ENCODE measurements at places on chromosomes 7 and 10. TPM values are rescaled to one million over a fixed set of nuclear protein-coding genes. Genes with fewer than 3 reads are reported as not detected.

GRCh38 chr10:122426829-122427228 lies 27.6 kb upstream of the ARMS2 start:
- H3K27me3 ChIP-seq: no peaks in the 10 kb centered on the region
- no peak for DNase-seq
- no peaks in the 10 kb centered on the region for H3K4me1 ChIP-seq
- no peak overlapping the region for H3K27ac ChIP-seq

The MAPK8 gene
- total RNA-seq: 19.5 TPM

The UTF1 gene
- total RNA-seq: not detected

The TRIL gene
- 2.6 TPM for total RNA-seq

DNA sequence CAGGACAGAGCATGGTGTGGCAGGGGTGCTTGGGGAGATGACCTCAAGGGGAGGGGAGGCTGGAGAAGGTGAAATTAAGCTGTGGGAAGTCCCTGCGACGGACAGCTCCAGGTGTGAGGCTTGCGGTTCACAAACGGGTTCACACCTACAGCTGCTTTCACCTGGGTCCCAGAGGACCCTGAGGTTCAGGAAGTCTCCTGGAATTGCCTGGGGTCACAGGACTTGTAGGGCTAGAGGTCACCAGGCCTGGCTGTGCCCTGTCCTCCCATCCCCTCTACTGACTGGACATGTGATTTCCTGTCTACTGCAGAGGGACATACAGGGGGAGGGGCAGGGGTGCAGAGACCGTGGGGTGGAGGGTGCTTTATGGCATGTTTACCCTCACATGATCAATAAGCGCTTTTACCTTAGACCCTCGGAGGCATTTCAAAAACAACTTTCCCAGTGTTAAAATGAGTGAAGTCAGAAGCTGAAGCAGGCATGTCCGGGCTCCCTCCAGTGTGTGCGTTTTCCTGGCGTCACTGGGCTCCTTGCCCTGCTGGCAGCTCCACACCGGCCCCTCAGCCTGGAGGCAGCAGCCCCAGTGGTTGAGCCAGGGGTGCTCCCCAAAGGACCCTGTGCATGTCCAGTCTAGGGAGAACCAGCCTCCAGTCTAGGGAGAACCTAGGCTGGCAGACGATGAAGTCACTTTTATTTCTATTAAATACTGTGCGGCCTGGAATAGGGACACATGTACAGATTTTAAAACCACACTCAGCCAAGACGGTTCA lies 66.6 kb upstream of the IGFBP3 start:
- no peak overlapping the region for H3K4me3 ChIP-seq
- H3K27ac ChIP-seq: no peak overlapping the region
- no peak for DNase-seq
- H3K27me3 ChIP-seq: no peaks in the 10 kb centered on the region
- H3K4me1 ChIP-seq: peaks cover 12% of the 10 kb centered on the region
- H3K36me3 ChIP-seq: no peaks in the 10 kb centered on the region

The NPC1L1 gene
- total RNA-seq: 2.2 TPM

The GIMAP2 gene
- total RNA-seq: 18.0 TPM

The GDF2 gene
- not detected for total RNA-seq

GRCh38 chr10:20931156-20931795 lies 34.2 kb upstream of the NEBL start:
- H3K36me3 ChIP-seq: no peaks in the 10 kb centered on the region
- H3K4me3 ChIP-seq: no peak overlapping the region
- H3K4me1 ChIP-seq: no peaks in the 10 kb centered on the region
- H3K27me3 ChIP-seq: no peaks in the 10 kb centered on the region

DNA sequence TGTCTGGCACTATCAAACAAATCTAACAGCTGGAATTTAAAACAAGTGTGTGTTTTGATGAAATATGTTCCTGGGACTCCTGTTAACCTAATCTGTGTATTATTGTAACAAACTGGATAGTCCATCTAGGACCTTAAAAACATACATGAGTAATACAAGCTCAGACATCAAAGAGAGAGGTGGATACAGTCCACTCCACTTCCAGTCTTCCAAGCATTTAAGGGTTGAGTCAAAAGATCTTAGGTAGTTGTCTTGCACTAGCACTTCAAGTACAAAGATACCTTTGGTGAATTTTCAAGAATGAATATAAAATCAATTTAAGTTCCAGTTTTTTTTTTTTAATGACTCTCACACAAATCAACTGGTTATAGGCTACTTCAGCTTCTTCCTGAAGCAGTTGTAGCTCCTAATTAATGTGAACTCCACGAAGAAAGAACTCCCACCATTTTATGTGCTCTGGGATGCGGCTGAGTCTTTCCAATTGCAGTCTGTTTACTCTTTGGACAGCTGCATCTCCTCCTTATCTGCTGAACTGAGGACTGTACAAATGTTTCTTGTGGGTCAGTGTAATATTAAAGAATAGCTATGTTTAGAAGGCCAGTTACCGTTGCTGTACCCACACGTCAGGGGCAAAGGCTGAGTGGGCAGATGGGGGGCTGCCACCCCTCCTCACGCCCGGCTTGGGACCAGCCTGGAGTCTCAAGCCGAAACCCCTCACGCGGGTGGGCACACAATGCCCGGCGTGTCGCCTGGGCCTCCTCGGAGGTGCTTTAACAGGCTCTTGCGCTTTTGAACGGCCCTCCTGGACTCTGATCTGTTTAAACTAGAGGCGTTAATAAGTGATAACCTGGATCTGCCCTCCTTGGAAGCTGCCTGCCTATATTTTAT lies 2.9 kb upstream of the IGF2BP3 start:
- no peaks in the 10 kb centered on the region for H3K36me3 ChIP-seq
- H3K27me3 ChIP-seq: peaks cover 73% of the 10 kb centered on the region
- H3K27ac ChIP-seq: no peak overlapping the region
- peaks cover 32% of the 10 kb centered on the region for H3K4me1 ChIP-seq
- no peak overlapping the region for H3K4me3 ChIP-seq
- DNase-seq: no peak

The FAM131B gene
- total RNA-seq: 2.3 TPM

- H3K4me3 ChIP-seq: no peak overlapping the region
- no peak for DNase-seq
- no peaks in the 10 kb centered on the region for H3K27me3 ChIP-seq
- no peaks in the 10 kb centered on the region for H3K36me3 ChIP-seq
Measured at GRCh38 chr7:102061981-102062390, 224.7 kb upstream of the SH2B2 start.

The ALOX5 gene
- total RNA-seq: 64.1 TPM

DNA sequence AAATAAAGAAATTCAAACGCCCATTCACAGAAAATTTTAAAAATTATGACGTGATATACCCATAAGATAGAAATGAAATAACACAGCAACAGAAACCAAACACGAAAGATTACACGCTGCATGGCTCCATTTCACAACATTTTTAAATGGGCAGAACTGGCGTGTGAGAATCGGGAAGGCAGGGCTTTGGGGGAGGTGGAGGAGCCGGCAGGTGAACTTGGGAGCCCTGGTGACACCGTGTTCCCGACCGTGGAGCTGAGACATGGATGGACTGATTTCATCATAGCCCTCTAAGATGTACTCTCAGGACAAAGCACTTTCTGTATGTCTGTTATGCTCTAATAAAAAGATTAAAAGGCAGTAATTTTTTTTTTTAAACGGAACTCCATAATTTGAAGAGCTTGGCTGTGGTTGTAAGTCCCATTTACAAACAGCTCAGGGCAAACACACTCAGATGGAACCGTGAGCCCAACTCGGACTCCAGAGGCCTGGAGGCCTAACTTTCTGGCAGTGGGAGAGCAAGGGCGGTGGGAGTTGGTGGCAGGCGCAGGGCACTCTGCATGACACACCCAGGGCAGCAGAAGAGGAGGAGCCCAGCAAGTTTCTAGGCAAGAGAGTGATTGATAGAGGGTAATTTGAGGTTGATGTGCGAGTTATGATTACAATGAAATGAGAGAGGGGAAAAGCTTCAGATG lies 203.4 kb downstream of the MAD1L1 start:
- no peaks in the 10 kb centered on the region for H3K4me1 ChIP-seq
- DNase-seq: no peak
- no peak overlapping the region for H3K4me3 ChIP-seq
- no peaks in the 10 kb centered on the region for H3K27me3 ChIP-seq
- no peak overlapping the region for H3K27ac ChIP-seq

The CFAP46 gene
- not detected for total RNA-seq

DNA sequence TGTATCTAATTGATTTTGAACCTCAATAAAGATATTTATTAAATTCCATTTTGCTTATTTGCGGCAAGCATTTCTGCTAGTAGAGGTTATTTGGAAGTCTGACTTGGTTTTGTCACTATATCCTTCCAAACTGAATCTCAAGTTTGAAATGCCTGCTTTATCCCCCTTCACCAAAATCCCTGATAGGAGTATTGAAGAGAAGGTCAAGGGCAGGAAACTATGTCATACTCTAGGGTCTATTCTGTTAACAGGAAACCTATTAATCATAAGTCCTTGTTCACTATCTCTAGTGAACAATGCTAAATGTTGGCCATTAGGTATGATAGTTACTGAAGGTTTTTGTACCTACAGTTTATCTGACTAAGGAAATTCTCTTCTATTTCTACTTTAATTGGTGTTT lies 11.5 kb downstream of the GNAT3 start:
- H3K4me1 ChIP-seq: no peaks in the 10 kb centered on the region
- no peak overlapping the region for H3K27ac ChIP-seq
- H3K27me3 ChIP-seq: no peaks in the 10 kb centered on the region
- no peaks in the 10 kb centered on the region for H3K36me3 ChIP-seq

DNA sequence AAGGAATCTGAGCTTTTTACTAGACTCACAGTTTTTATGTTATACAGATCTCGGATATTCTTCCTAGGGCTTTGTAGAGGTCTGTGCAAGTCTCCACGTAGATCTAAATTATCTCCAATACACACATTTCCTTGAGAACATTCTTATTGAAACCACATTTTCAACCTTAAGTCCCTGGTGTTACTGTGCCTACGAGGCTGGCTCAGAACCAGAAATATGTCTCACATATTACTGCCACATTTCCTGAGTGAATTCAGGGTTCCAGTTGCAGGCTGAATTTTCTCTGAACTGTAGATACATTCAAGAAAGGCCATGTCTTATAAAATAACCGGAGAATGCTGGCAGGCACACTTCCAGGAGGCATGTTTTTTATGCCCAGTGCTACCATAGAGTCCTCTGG lies 46.5 kb downstream of the INHBA start:
- no peak overlapping the region for H3K4me3 ChIP-seq
- DNase-seq: no peak
- H3K36me3 ChIP-seq: no peaks in the 10 kb centered on the region
- H3K27ac ChIP-seq: no peak overlapping the region

DNA sequence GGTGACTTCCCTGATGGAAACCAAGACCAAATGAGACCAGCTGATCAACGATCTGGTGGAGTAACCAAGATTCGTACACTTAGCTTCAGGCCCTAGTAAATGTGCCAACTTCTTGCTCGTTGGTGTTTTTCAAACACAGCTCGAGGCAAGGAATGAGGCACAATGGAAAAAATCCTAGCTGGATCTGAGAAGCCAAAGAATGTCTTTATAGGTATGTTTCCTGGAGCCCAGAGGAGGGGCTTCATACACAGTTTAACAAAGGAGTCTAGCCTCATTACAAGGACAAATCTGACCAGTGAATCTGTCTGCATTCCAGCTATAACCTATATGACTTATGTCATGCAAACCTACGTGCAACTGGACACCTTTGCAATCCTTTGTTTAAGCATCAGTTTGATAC lies 3.7 kb downstream of the COL17A1 start:
- no peaks in the 10 kb centered on the region for H3K4me1 ChIP-seq
- no peaks in the 10 kb centered on the region for H3K27me3 ChIP-seq
- H3K36me3 ChIP-seq: no peaks in the 10 kb centered on the region
- no peak for DNase-seq

DNA sequence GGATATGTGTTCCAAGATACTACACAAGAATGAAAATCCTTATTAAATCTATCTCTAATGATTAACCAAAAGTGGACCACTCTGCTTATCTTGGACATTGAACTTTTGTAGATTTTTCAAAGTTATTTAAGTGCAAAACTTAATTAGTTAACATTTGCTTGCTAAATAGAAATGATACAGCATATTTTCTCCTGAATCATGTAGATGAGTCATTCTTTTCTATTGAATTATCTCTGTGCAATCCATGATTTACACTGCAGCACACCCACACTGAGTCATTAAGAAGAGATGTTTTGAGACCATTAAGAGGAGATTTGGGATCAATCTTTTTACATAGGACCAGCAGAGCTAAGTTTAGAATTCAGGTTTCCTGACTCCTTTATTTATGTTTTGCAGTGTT lies 6.6 kb upstream of the ABCC2 start:
- H3K4me3 ChIP-seq: no peak overlapping the region
- H3K27ac ChIP-seq: no peak overlapping the region
- H3K27me3 ChIP-seq: no peaks in the 10 kb centered on the region
- DNase-seq: no peak
- H3K36me3 ChIP-seq: no peaks in the 10 kb centered on the region

The CCNY gene
- total RNA-seq: 40.1 TPM

- H3K27me3 ChIP-seq: no peaks in the 10 kb centered on the region
- H3K36me3 ChIP-seq: no peaks in the 10 kb centered on the region
- no peak overlapping the region for H3K27ac ChIP-seq
- H3K4me1 ChIP-seq: no peaks in the 10 kb centered on the region
- no peak for DNase-seq
Measured at GRCh38 chr10:131748831-131749766, 151.7 kb upstream of the PPP2R2D start.

The ARMC3 gene
- total RNA-seq: not detected

GRCh38 chr10:95209509-95210127 lies 15.6 kb downstream of the ACSM6 start:
- H3K4me3 ChIP-seq: no peak overlapping the region
- H3K27me3 ChIP-seq: no peaks in the 10 kb centered on the region
- H3K36me3 ChIP-seq: no peaks in the 10 kb centered on the region
- no peaks in the 10 kb centered on the region for H3K4me1 ChIP-seq
- H3K27ac ChIP-seq: no peak overlapping the region

The CALML3 gene
- total RNA-seq: not detected

GRCh38 chr10:11443468-11444154 lies 167.8 kb downstream of the USP6NL start:
- no peak overlapping the region for H3K4me3 ChIP-seq
- DNase-seq: no peak
- no peaks in the 10 kb centered on the region for H3K27me3 ChIP-seq
- H3K27ac ChIP-seq: no peak overlapping the region
- H3K4me1 ChIP-seq: no peaks in the 10 kb centered on the region
- H3K36me3 ChIP-seq: no peaks in the 10 kb centered on the region

- no peaks in the 10 kb centered on the region for H3K27me3 ChIP-seq
- H3K36me3 ChIP-seq: no peaks in the 10 kb centered on the region
- H3K4me3 ChIP-seq: no peak overlapping the region
- DNase-seq: no peak
- no peaks in the 10 kb centered on the region for H3K4me1 ChIP-seq
Measured at GRCh38 chr10:14378387-14378960, 47.8 kb upstream of the FRMD4A start.

- no peak overlapping the region for H3K27ac ChIP-seq
- DNase-seq: no peak
- H3K36me3 ChIP-seq: no peaks in the 10 kb centered on the region
- no peak overlapping the region for H3K4me3 ChIP-seq
- H3K4me1 ChIP-seq: peaks cover 13% of the 10 kb centered on the region
Measured at GRCh38 chr10:122311716-122312115, 40.6 kb downstream of the BTBD16 start.

Measured in thoracic aorta (tissue), 2 donors.